ENCODE measurements at places on chromosomes 2 and 18.
A peak's percentile ranks its signal among the peaks of the same experiment; 100 is the strongest.

DNA sequence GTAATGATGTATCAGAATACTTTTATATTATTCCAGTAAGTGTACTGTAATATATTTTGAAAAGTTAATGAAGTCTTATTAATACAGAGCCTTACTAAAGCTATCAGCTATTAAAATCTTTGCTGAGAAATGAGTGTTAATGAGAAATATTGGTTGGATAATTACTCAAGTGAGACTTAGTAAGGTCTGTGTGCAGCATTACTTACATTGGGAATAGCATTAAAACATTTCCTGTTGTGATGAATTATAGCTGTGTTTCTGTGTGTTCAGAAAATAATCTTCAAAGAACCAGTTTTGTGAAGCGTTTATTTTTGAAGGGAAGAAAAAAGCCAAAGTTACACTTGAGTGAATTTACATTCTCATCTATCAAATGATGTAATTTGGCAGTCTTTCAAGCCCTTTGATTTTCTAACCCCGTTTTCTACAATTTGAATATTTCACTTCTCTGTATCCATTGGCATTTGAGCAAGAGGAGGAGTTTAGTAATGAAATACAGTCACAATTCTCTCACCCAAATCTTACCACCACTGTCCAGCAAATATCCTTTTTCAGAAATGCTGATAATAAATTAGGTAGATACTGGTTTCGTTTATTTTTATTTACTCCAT, 123.5 kb upstream of the BOD1L2 start:
- no peak for DNase-seq

- no peak for DNase-seq
Observed at GRCh38 chr2:95329401-95329800, 32.3 kb downstream of the KCNIP3 start.

GRCh38 chr2:113886479-113887008, 3.3 kb upstream of the ACTR3 start:
- DNase-seq, result no peak

DNA sequence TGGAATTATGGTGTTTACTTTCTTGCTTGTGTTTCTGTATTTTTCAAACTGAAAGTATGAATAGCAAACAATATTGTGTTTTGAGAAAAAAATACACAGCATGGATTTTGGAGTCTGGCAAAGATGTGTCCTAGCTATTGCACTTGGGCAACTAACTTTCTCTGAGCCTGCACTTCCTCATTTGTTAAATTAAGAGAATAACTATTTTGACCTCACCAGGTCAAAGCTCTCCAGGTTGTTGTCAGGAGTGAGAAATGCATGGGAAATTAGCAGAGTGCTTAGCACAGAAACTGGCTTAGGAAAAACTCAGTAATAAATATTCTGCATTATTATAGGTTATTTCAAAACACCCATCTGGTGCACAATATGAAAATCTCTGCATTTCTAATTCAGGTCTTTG, 28.2 kb downstream of the LYPD1 start:
- no peak for DNase-seq

DNA sequence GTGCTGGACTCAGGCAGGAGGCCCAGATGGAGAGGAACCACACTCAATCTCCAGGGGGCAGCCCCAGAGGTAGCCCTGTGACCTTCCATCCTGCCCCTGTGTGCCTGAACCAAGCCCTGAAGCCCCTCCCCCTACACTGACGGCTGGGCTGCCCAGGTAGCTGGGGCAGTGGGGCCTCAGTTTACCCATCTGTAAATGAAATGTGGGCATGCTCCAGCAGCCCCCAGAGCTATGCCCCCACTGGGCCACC, 15.8 kb downstream of the CROCC2 start:
- peak; percentile 27 for DNase-seq

- DNase-seq, result no peak
Observed at GRCh38 chr18:2651981-2652380, 3.5 kb upstream of the SMCHD1 start.

DNA sequence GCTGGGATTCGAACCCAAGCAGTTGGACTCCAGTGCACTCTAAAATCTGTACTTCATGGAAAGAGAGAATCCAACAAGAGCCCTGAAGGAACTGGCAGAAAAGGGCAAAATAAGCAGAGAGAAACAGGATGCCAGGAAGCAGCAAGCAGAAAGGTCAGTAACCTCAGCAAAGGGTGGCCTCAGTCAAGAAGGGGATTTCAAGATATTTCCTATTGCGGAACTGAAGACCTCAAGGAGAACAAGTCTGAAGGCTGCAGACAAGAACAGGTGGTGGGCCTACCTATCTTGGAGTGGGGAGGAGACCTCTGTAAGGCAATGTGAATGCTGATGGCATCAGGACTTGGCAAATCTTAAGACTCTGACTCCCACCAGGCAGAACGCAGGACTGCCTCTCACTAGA, 20.1 kb upstream of the MREG start:
- DNase-seq, result no peak

DNA sequence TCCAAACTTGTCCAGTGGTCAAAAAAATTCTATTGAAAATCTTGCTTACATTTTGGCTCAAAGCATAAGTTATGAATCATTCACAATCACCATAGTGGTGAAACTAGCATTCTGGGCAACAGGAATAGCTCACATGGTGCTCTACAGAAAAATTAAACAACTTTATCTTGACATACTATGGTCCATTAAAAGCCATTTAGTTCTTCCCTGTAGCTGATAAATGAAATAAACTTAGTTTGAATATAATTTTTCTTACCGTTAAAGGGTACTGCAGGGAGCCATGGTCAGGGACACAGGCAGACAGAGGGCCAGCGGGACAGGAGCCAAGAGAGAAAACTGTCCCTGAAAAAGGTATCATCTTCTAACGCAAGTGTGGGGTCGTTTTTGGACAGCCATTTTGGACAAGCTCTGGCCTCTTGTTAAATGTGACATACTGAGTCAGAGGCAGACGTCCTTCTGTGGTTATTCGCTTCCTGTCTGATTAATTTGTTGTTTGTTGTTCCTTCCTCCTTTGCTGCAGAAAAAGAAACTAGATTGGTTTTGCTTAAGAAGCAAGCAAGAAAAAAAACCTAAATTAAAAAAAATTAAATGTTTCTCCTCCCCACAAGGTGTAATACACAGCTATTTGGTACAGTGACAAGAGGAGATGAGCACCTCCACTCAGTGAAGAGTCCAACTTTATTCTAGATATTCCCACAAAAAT, at the start of gene WIPF1:
Gene WIPF1, minus strand, starts transcription at position 460 of the 703 bp plus-strand sequence. CDS start 12,231 bp downstream, outside the sequence.
- no peak for DNase-seq

- DNase-seq, result no peak
Observed at GRCh38 chr2:221153226-221153625, 418.9 kb downstream of the EPHA4 start.

GRCh38 chr2:85779641-85780315, 26.0 kb downstream of the ATOH8 start:
- no peak for DNase-seq

- no peak for DNase-seq
Observed at GRCh38 chr2:220445429-220446105, 818.1 kb downstream of the SLC4A3 start.

DNA sequence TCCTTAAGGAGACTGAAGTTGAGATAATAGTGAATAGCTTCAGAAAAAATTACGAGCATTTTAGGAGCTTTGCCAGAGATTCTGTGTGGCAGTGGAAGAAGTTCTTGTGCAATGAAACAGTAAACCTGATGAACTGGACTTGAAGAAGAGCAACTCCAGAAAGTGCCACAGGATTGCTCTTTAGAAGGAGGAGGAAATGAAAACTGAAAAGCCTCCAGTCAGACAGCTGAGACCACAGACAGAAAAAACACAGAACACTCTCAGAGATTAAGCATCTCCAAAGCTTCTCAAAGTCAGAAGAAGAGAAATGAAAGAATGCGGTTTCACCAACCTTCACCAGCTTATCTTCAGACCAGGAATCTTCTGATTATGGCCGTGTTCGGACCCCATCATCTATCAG, 329.7 kb upstream of the CNTNAP5 start:
- DNase-seq, result no peak

GRCh38 chr2:85705680-85706039, 11.5 kb downstream of the GNLY start:
- DNase-seq, result peak; percentile 65

- DNase-seq, result no peak
Observed at GRCh38 chr2:67576991-67577390, 179.9 kb downstream of the ETAA1 start.

GRCh38 chr2:161421686-161422085, 5.6 kb downstream of the TBR1 start:
- no peak for DNase-seq

DNA sequence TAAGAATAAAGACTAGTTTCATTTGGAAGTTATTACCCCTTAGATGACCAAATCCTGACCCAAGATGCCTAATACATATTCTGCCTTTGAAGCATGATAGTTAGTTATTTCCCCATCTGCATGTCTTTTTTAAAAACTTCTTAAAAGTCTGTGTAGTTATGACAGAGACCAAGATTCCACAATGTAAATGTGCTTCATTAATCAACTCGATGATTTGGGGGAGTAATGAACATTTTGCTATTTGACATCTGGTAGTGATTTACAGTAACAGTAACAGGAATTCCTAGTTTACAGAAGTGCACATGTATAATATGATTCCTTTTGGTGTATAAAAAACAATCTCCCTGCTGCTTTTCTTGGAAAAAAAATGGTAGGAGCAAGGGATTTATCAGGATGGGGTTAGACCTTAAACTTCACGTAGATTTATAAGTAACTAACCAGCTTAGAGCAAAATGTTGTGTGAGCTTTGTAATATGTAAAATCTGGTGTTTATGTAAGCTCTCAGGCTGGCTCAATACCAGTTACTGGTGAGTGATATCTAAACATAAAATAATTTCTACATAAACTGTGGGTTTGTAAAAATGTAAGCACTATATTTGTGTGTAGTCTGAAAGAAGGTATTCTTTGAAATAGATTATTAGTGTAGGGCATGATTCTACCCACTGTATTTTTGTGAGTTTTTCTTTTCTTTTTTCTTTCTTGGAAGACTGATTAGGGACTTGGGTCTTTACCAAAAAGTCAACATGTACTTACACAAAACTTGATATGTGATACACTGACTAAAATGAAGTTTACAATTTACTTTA, 641.6 kb downstream of the EPHA4 start:
- DNase-seq, result no peak

- DNase-seq, result no peak
Observed at GRCh38 chr2:240520130-240520973, 37.4 kb downstream of the ANKMY1 start.

- no peak for DNase-seq
Observed at GRCh38 chr2:239586651-239587310, 186.0 kb upstream of the HDAC4 start.

GRCh38 chr2:148161909-148162435, 141.1 kb downstream of the MBD5 start:
- no peak for DNase-seq

GRCh38 chr2:26540306-26540705, 62.4 kb upstream of the OTOF start:
- no peak for DNase-seq

DNA sequence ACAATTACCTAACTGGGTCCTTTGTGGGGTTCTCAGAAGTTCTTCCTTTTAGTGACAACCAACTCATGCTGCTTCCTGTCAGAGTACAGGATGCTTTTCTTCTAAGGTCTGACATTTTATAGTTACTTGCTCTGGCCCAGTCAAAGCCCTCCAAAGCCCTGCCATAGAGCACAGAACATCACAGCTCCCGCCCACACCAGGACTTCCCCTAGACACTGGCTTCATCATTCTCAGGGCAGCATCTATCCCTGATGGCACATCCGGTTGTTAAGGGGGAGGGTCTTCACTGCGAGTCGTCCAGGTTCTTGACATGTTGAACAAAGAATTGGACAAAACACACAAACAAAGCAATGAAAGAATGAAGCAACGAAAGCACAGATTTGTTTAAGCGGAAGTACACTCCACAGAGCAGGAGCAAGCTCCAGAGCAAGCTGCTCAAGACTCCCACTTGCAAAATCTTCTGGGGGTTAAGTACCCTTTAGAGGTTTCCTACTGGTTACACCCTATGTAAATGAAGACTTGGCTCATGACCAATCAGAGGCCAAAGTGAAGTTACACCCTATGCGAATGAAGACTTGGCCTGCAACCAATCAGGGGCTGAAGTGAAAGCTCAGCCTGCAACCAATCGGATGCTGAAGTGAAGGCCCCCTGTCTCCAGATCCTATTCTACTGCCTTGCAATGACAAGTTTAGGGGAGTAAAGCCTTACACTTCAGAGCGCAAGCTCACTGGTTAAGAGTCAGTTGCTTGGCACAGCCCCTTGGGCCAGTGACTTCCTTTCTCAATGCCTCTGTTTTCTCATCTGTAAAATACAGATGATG, 79.0 kb downstream of the HDAC4 start:
- DNase-seq, result no peak

- DNase-seq, result no peak
Observed at GRCh38 chr2:75563591-75563990, 2.9 kb upstream of the EVA1A start.

DNA sequence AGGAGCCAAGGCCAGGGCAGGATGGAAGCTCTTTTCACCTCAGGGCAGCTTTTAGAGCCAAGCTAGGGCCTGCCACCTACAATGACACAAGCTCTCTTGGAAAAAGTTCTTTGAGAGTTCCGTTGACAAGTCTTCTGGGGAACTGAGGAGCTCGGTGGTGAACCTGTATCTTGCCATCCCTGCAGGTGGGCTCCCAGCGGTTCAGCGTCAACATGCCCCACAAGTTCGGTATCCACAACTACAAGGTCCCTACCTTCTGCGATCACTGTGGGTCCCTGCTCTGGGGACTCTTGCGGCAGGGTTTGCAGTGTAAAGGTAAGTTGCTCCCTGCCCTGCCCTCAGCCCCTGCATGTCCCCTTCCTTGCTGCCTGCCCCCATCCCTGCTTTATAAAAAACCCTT, 312.8 kb upstream of the EPAS1 start:
- DNase-seq, result no peak

GRCh38 chr18:47204908-47205522, 28.9 kb upstream of the IER3IP1 start:
- no peak for DNase-seq

Data from Caco-2 (cell line).